T-cell (primary cell): ENCODE measurements at places on chromosomes 7 and 10. TPM values are rescaled to one million over a fixed set of nuclear protein-coding genes. Genes with fewer than 3 reads are reported as not detected.

C10orf53 gene
- not detected for total RNA-seq

PRLHR gene
- total RNA-seq: not detected

CLDN3 gene
- total RNA-seq: not detected

BLNK gene
- total RNA-seq: 1.3 TPM

ARHGEF35 gene
- total RNA-seq: 2.3 TPM

PDK4 gene
- not detected for total RNA-seq

SPDYE8 gene
- total RNA-seq: not detected
